ENCODE measurements at places on chromosomes 7 and 10. TPM values are rescaled to one million over a fixed set of nuclear protein-coding genes. Genes with fewer than 3 reads are reported as not detected.

Gene GALNT17
- 43.2 TPM for total RNA-seq

Gene CASTOR2
- 13.3 TPM for total RNA-seq

Gene MPP7
- 50.3 TPM for total RNA-seq

Gene CTAGE15
- total RNA-seq = not detected

Gene PDZD7
- total RNA-seq = 0.16 TPM

Gene AKR1D1
- total RNA-seq = not detected

Gene CPEB3
- total RNA-seq = 7.7 TPM

Gene ZNF503
- total RNA-seq = 20.3 TPM

Gene AGMO
- not detected for total RNA-seq

Gene SFRP4
- total RNA-seq = 1.2 TPM

Gene IGF2BP3
- 1.9 TPM for total RNA-seq

Gene COL28A1
- 22.8 TPM for total RNA-seq

Data from sigmoid colon (tissue), 7 donors.